Activated CD4-positive, alpha-beta T cell treated with anti-CD3 and anti-CD28 coated beads for 48 hours (primary cell): ENCODE measurements at places on chromosomes 3 and 15.

DNA sequence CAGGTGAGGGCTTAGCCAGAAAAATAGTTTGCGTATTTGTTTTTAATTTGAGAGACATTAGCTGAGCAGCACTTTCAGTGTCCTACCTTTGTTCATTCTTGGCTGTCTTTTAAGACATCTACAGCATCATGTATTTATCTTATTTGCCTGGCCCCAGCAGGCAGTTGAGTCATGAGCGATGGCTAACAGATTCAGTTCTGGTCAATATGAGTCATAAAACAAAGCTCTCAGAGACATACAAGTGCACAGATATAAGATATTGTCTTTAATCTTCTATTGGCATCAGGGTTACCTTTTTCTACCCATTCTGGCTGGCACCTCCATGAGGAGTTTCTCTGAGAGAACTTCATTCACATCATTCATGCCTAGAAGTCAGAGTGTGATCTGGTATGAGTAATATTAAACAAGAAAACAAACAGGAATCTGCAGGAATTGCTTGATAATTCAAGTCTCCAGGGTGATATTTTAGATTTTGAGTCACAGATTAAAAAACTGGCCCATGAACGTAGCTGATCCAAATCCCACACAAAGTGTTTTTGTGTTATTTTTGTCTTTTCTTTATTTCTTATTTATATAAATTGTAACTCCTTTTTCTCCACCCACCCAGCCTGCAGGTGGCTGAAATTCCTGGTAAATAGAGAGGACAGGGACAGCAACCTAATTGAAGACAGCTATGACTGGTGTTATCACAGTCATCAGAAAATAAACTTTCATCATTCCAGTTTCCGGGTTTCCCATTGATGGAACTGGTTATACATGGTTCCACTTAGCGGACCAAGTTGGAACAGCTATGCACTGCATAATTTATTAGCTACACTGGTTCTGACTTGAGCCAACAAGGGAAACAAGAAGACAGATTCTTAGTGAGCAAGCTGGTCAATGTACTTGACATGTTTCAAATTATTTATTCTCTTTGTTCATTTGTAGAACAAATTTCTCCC, 47.3 kb downstream of the PLSCR2 start:
- no peak for DNase-seq

GRCh38 chr3:100896994-100897393, 96.2 kb downstream of the ABI3BP start:
- DNase-seq, result no peak

DNA sequence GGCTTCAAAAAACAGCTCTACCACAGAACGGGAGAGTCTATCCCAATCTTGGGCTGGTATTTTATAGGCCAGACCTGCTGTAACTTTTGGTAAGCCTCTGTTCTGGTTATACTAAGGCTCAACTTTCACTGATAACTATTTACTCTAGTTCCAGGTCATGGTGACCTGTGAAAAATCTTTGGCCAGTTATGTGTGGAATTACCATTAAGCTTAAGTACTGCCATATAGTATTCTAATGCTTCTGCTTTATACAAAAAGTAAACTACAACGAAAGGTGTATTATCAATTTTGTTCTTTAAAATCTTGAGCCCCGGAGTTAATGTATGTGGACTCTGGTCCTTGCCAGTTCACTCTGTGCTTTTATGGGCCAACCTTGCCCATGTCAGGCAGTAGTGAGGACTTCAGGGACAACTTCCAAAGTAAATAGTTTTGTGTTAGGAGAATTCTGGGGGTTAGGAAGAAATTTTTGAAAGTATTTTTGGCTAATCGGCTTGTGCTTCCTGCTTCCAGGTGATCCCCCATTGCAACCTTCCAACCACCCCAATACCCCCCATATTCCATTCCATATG, 6.4 kb downstream of the SIAH2 start:
- DNase-seq, result no peak

DNA sequence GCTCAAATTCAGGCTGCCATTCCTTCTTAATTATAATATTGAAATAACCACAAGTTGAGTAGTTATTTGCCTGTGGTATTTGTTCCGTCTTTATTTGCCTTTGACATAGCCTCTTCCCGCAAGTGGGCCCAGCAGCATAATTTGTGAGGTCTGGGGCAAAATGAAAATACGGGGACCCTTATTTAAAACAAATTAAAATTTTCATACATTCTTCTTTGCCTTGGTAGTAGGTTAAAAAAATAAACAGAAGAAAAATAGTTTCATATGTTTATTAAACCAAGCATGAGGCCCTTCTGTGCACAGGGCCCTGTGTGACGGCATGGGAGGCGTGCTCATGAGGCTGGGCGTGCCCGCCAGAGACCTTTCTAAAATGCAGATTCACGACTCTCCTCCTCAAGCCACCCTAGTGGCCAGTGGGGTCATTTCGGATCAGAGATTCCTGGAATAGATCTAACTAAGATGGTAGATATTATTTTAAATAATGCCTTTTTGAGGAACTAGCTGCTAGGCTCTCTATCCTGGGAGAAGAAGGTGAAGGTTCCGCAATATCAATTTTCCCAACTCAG, 35.4 kb downstream of the MASP1 start:
- DNase-seq, result no peak

GRCh38 chr3:197083486-197083885, 53.9 kb upstream of the MELTF start:
- DNase-seq, result peak; percentile 63

- DNase-seq, result no peak
Observed at GRCh38 chr3:134536781-134537180, 50.9 kb downstream of the CEP63 start.

DNA sequence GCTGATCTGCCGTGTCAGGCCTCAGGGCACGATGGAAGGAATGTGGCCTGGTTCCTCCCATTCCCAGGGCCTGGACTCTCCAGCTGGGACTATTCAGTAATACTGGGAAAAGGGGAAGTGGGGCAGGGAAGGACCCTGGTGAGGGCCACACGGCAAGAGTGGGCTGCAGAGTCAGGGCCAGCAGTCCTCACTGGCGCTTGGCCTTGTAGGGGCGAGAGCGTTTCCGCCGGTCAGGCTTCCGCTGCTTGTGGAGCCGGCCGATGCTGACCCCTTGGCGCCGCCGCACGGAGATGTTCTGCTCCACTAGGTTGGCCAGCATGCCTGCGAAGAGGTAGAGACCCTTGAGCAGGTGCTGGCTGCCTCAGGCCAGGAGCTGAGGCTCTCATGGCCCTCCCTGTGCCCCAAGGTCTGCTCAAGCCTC, 42.8 kb downstream of the SEMA3G start:
- DNase-seq, result no peak

- DNase-seq, result no peak
Observed at GRCh38 chr15:81280696-81281455, 43.1 kb downstream of the STARD5 start.

- DNase-seq, result no peak
Observed at GRCh38 chr3:64895106-64895990, 207.5 kb upstream of the ADAMTS9 start.

DNA sequence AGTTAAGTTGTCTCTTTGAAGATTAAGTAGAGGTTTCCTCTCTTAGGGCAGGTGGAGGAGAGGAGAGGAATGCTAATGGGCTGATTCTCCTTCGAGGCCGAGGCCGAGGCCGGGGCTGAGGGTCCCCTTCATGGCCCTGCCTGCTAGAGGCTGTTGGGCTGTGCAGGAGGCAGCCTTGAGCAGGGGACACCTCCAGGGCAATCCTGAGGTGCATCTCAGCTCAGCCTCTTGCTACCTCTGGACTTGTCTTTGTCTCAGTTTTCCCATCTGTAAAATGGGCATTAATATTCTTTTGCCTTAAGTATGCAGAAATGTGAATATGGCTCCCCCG, 97.7 kb upstream of the PRR20G start:
- no peak for DNase-seq

DNA sequence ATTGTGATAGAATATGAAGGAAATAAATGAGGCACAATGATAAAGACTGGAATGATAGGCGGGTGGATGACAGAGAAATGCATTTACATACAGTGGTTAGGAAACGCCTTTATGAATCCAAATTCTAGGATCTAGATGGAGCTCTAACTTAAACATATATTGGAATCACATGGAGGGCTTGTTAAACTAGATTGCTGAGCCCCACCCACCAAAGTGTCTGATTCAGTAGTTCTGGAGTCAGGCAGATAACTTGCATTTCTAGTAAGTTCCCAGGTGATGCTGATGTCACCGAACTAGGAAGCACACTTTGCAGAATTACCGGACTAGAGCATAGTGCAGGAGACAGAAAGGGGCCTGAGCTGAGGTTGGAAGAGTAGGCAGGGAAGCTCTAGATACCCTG, 837.2 kb downstream of the FHIT start:
- no peak for DNase-seq

DNA sequence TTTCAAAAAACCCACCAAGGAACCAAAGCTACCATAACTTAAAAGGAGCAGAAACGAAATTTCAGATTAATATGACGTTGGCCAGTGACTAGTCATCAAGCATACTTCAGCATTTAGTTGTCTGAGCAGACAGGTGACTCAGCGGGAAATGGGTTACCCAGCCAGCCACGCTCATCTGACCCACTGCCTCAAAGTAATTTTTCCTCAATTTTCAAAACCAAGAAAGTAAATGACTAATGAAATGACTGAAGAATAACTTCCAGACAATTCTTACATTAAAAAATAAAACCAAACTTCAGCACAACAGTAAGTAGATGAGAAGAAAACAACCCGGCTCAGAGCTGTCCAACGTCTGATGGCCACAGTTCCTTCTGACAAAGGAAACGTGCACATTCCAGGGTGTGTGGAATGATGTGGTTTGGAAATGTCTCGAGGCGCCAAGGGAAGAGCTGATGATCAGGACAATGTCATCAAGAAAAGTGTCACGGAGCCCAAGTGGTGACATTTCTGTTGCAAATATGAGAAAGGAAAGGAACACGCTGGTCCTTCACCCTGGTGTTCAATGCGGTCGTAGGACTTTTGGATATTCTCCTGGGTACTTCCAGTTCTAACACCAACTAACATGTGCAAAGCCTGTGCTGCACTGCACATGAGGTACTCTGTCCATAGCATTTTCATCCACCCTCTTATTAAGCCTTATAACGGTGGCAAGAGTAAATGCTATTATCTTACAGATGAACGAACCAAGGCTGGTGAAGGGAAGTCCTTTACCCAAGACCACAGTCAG, 79.1 kb downstream of the FOXP1 start:
- DNase-seq, result peak; percentile 65

- DNase-seq, result no peak
Observed at GRCh38 chr15:62977952-62978811, 64.4 kb upstream of the TPM1 start.

GRCh38 chr15:92533298-92533697, 122.3 kb downstream of the FAM174B start:
- DNase-seq, result no peak

DNA sequence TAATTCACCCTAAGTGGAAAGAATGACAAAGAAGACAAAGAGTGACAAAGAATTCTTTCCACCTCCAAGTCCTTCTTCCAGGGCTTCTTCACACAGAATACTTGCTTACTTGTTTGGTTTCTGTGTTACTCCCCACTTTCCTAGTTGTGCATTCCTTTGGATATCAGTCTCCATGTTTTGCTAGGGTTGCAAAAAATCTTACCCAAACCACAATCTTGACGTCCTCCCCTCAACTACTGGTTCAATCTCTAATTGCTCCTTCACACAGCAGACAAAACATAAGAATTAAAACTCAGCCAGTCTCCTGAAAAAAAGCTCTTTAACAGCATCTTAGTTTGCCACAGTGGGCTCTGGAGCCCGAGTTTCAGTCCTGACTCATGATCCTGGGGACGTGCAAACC, 297.6 kb upstream of the CHRNA7 start:
- DNase-seq, result no peak

GRCh38 chr3:65884071-65884470, 154.6 kb downstream of the MAGI1 start:
- no peak for DNase-seq

DNA sequence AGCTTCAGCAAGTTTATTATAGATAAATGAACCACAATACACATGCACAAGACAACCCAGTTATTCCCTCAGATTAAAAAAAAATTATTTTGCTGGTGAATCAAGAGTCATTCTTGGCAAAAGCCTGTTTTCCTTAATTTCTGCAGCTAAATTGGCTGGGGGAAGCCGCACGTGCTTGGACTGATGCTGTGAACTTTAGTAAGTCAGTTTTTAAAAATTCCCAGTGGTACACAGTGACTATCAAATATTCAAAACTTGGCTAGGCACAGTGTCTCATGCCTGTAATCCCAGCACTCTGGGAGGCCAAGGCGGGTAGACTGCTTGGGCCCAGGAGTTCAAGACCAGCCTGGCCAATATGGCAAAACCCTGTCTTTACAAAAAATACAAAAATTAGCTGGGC, 23.9 kb downstream of the EHD4 start:
- no peak for DNase-seq

DNA sequence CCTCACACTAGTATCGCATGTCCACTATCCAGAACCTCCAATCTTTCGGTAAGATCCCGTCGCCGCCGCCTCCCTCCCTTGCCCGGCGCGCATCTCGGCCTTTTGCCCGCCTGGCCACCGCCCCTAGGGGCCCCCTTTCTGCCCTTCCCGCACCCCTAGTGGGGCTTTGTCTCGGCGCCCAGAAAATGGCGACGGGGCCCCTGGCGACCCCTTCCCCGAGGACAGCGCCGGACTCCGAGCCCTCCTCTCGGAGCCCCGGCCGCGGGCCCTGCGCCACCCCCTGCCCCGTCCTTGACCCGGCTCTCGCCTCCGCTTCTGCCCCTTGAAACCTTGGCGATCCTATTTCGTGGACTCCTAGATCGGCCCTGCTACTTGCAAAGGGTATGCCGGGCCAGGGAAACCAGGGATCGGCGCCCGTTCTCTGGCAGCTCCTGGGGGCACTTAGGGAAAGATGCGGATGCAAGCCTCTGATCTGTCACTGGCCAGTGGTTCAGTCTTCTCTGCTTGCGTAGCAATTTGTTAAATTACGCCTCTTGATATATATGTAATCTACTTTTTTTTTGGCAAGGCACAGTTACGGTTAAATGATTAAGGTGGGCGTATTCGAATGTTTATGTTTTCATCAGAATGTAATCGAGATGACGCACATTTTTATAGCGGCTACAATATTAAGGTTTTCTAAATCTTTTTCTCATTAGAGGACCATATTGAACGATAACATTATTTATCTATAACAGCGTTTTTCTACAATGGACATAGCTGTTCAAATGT, 603 bp downstream of the EIF1B start:
- DNase-seq, result peak; percentile 46

DNA sequence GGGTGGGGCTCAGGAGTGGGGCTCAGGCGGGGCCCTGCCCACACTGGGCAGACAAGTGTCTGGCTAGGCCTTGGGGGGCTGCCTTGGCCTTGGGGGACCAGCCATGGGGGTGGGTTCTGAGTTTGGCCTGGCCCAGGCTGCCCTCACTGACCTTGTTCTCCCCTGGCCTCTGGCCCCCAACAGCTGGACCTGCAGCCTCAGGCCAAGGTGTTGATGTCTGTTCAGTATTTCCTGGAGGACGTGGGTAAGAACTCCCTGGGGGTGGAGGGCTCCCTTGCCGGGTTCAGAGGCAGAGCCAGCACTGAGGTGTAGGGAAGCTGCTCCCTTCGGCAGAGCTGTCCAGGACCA, 20.0 kb downstream of the PRKCD start:
- DNase-seq, result no peak
